ENCODE measurements at places on chromosomes 5 and 9.

GRCh38 chr5:132182359-132183040 is 45.2 kb downstream of the P4HA2 start:
- no peak for DNase-seq

GRCh38 chr5:16924206-16924605 is 11.9 kb downstream of the MYO10 start:
- no peak for DNase-seq

DNA sequence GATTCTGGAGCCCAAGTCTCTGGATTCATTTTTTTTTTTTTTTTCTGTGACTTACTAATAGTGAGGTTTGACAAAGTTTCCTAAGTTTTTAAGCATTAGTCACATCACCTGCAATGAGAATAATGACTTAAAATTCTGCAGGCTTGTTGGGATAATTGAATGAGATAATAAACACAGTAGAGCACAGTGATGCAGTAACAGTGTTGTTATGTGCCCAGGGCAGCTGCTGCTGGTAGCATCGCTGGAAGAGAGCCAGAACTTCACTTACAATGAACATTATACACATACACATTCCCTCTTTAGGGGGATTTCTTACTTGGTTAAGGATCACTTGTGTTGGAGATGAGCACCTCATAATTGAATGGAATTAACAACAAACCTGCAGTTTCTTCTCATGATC is 78.9 kb downstream of the ALDH7A1 start:
- DNase-seq = no peak

GRCh38 chr5:68744206-68744605 is 349.6 kb upstream of the SLC30A5 start:
- DNase-seq = no peak

- no peak for DNase-seq
Observed at GRCh38 chr5:78758169-78758839, 109.7 kb upstream of the LHFPL2 start.

GRCh38 chr9:133615186-133615585 is 6.0 kb upstream of the FAM163B start:
- DNase-seq = no peak

- DNase-seq = no peak
Observed at GRCh38 chr5:553874-554273, 29.6 kb upstream of the SLC9A3 start.

DNA sequence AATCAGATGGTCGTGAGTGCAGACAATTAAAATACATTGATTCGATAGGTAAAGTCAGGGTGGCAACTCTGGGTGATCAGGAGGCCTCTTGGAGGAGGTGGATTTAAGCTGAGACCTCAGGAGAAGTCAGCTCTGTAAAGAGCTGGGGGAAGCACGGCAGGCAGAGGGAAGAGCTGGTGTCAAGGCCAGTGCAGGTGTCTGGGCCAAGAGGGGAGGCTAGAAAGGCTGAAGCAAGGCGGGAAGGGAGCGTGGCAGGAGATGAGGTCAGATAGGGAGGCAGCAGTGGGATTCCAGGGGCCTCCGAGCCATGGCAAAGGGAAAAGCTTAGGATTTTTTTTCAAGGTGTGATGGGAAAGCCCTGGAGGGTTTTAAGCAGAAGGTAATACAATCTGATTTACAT is 178.7 kb downstream of the FSTL4 start:
- DNase-seq = no peak

- no peak for DNase-seq
Observed at GRCh38 chr5:112445626-112446350, 26.7 kb upstream of the EPB41L4A start.

DNA sequence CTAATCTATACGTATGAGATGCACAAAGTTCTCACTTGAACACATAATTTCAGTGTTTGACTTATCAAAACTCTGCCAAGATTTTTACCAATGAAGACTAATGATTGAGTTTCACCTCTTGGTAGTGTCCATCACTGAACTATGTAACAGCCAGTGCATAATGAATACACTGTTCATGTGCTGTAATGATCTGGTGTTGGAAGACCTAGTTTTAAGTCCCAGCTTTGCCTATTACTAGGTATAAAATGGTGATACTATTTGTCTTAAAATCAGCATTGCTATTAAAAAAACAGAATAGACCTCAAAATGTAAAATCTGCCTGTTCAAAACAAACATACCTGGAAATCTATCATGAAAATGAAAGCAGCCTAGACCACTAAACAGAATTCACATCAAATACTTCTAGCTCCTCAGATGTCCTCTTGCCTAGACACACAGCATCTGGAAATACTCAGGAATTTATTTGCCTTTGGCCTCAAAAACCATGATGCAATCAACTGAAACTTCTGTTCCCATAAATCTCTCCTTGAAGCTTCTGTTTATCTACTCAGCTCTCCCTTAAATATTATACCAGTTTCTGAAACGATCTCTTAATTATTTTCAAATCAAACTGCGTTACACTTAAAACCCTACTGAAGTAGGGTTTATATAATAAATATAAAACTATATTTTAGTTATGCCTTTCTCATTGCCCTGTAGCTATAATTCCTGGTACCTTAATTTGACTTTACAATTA is 38.1 kb downstream of the MRPS27 start:
- DNase-seq = no peak

DNA sequence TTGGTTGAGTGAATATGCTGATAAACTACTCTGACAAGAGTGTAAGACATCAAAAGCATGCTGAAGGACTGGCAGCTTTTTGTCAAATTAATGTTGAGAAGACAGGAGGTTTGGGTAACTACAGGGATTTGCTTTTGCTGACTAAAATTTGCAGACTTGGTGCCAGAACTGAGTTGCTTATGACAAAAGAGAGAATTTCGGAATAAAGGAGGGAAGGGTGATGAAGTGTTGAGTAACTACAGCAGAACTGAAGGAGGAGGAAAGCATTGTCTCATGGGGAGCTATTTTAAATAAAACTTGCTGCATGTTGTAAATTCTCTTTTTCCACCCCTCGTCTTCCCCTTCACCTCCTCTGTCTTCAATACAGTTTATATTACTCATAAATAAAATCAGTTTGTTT is 296.1 kb downstream of the YTHDC2 start:
- no peak for DNase-seq

DNA sequence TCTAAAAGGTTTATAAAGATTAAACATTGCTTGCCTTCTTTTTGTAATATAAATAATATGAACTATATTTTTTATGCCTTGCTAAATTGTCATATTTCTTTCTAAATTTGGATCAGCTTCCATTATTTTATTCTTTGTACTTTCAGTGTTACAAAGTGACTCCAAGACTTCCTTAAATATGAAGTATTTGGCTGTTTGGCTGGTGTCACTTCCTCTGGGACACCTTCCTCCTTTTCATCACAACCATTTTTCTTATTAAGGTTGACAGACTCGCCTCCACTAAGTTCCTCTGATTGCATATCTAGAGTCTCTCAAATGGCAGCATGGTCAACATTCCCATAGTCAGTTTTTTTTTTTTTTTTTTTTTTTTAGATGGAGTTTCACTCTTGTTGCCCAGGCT is 73.8 kb upstream of the SLC1A1 start:
- no peak for DNase-seq

Data from activated effector memory CD4-positive, alpha-beta T cell treated with Interleukin-2 at 50 U/mL for 16 hours (primary cell).